Non-pigmented ciliary epithelial cell (primary cell): ENCODE measurements at places on chromosomes 3 and 15.

- DNase-seq = no peak
Observed at GRCh38 chr15:100245855-100246254, 95.9 kb downstream of the ADAMTS17 start.

GRCh38 chr3:156583469-156583868, 28.6 kb upstream of the SSR3 start:
- DNase-seq = no peak

DNA sequence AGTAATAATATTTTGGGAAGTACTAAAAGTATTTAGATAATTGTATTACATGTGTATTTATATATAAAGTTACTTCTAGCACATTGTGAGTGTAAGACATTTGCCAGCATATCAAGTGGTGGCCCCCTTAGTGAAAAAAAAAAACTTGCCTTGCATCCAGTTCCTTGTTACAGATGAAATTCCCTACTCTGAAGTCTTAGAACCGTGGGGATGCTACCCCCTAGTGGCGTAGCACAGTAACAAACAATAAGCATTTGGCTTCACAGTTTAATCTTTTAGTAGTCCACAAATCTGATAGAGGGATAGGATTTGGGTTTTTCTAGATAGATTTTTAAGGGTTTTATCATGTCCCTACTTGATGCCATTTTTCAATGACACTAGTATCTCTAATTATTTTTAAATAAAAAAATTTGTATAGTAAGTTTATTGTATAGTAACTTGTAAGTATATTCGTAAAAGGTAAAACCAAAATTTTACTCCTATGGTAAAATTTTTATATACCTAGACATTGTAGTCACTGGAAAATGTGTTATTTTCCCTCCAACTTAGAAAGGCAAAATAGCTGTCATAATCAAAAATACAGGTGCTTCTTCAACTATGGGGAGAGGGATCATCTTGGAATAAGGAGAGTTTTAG, 14.3 kb downstream of the SMC4 start:
- DNase-seq = no peak

DNA sequence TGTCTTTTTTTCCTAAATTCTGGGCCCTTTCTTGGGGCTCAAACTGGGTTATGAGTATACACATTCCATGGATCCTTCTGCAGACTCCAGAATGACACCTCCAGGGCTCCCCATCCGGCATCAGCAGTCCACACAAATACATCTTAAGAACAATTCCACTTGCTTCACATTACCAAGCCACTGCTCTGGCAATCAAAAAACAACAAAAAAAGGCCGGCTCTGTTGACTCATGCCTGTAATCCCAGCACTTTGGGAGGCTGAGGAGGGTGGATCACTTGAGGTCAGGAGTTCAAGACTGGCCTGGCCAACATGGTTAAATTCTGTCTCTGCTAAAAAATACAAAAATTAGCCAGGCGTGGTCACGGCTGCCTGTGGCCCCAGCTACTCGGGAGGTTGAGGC, 49.9 kb upstream of the LPP start:
- no peak for DNase-seq

GRCh38 chr3:97684490-97684889, 80.1 kb upstream of the ARL6 start:
- no peak for DNase-seq

DNA sequence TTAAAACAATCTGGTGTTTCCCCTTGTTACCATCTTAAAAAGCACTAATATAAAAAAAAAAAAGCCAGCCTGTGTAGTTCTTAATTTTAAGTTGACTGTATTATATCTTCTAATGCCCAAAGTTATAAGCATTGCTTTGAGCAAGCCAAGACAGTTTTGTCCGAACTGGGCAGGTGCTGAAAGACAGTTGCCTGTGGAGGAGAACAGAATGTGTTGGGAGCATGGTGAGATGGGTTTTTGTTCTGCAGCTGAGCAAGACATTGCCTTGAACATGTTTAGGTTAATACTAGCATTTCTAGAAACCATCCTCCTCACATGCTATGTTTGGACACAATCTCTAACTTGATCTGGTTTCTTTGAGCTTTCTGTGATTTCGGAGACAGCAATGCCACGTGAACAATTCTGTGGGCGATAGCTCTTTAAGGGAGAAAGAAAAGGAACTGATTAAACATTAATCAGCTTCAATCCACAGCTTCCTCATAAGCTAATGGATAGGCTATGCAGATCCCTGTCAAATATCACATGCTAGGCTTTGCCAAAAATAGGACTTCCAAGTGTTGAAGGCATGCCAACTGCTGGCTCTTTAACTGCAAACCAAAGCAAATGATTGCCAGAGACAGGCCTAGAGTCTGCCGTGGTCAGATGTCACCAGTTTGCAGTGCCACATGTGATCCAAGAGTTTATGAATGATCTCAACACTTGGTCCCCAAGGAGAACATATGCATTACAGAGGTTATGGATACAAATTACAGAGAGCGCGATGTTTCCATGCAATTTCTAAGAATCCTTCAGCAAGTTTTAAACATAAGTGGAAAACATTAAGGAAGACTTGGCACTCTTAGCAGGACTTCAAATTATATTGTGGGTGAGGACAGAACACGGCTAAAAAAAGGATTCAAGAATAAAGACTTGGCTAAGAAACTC, 428.1 kb downstream of the ROBO2 start:
- DNase-seq = no peak

GRCh38 chr3:114858329-114858728, 288.8 kb downstream of the ZBTB20 start:
- no peak for DNase-seq

- no peak for DNase-seq
Observed at GRCh38 chr15:70250208-70251201, 152.8 kb upstream of the TLE3 start.

DNA sequence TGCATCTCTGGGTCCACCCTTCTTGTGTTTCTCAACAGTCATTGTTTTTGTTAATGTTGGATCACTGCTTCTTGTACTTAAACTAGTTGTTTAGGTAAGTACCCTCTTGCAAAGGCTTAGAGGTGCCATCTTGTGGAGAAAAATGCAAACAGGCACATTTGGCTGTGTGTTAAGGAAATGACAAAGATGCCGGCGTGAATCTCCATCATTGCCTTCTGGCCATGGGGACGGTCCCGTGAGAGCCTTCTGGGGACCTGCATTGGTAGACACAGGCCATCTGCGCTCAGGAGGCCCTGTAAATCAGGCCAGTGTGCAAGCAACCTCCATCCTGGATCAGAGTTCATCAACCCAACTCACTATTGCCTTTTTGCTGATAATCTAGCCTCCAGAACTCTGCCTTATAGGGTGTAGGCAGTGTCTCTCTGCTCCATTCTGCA, 158.6 kb upstream of the NR2E3 start:
- DNase-seq = peak; percentile 37
